ENCODE measurements at places on chromosomes 7 and 10.

- DNase-seq: no peak
Measured at GRCh38 chr10:33133557-33133956, 175.5 kb upstream of the ITGB1 start.

GRCh38 chr10:102868911-102869257 is 386 bp upstream of the AS3MT start:
- DNase-seq: no peak

DNA sequence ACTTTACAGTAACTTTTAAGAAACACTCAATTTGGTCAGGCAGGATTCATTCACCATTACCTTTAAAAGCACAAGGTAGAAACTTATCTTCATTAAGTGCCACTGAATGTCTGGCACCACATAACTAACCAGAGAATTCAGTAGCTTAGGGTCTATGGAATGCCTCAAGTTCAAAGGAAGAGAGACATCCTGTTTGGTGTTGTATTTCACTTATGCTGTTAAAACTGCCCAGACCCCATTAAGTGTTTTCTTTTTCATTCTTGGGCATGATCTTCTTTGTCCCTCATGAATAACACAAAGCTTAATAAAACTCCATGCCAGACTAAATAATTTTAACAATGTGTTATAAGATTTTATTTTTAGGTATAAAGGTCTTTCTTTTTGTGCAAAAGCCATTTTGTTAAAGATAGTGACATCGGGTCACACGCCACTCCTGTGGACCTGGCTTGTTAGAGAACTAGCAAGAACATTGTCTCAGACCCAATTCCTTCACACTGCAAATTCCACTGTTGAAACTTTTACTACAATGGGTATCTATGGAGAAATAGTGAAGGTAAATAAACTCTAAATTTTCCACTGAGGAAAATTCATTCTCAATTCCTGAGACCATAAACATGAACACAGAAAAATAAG is 221.0 kb downstream of the TWIST1 start:
- DNase-seq: no peak

DNA sequence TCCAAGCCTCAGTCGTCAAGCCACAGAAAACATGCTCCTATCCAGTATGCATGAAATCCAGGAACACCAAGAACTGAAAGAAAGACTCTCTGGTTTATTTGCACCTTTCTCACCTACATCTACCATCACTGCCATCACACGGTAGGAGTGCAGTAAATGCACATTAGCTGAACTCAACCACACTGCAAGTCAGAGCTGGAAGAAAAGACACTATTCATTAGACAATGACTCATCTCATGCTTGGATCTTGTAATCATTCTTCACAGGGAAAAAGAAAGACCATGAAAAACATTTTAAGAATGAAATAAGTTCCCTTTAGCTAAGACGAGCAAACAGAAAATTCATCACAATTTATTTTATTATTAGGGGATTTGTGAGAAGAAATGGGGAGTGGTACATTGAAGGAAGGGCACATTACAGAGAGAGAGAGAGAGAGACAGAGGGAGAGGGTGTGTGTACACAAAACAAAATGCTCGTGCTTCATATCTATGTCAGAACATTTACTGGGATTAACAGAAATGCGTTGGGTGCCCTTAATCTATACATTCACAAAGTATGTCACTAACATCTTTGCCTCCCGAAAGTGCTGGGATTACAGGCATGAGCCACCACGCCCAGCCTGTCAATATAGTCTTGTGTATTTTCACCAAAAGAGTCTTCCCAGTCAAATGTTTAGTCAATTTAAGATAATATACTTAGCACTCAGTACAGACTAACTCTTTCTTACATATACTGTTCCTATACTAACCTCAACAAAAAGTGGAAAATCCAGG is 324.9 kb downstream of the PARD3 start:
- no peak for DNase-seq

GRCh38 chr7:1110358-1110757 is 22.4 kb downstream of the GPER1 start:
- DNase-seq: no peak

DNA sequence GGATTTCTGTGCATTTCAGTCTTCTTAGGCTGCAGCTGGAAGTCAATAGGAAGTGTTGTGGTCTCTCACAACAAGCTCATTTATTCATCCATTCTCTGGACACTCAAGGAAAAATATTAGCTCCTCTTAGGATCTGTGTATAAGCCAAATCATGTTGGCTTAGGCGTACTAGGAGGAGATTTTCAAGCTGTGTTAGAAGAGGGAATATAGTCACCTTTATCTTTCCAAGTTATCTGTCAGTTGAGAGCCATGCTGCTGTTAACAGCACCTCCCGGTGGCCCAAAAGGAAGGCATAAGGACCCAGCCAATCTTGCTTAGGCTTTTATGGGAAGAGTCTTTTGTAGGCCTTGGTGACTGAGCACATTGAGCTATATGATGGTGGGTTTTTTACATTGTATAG is 220.0 kb downstream of the LRMDA start:
- DNase-seq: no peak

- no peak for DNase-seq
Measured at GRCh38 chr10:63910806-63911205, 389.6 kb downstream of the REEP3 start.

DNA sequence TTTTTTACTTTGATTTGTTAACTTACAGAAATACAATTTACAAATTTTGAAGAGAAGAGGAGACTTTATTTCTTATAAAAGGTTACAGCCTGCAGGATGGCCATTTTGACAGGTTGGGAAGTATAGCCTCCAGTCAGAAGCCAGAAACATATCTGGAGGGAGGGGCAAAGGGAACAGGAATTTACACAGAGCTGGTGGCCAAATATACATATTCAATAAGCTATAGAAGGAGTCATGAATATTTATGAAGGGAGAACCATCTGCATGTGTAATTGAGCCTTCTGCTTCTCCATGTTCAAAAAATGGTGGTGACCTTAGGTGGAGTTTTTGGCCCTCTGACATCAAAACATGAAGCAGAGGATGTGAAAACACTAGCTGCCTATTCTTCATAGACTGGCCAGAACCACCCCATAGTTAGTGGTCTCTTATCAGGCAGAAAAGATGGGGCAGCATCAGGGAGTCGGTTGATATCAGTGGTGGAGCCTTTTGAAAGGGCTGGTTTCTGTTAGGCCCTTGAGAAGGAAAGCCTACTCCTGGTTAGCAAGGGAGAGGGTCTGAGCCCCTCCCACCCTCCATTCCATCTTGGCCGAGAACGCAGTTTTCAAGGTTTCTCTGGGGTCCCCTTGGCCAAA is 57.2 kb downstream of the ENTPD1 start:
- DNase-seq: no peak

- no peak for DNase-seq
Measured at GRCh38 chr7:131218727-131219128, 108.9 kb upstream of the MKLN1 start.

- DNase-seq: no peak
Measured at GRCh38 chr7:131501930-131502685, 54.3 kb downstream of the PODXL start.

DNA sequence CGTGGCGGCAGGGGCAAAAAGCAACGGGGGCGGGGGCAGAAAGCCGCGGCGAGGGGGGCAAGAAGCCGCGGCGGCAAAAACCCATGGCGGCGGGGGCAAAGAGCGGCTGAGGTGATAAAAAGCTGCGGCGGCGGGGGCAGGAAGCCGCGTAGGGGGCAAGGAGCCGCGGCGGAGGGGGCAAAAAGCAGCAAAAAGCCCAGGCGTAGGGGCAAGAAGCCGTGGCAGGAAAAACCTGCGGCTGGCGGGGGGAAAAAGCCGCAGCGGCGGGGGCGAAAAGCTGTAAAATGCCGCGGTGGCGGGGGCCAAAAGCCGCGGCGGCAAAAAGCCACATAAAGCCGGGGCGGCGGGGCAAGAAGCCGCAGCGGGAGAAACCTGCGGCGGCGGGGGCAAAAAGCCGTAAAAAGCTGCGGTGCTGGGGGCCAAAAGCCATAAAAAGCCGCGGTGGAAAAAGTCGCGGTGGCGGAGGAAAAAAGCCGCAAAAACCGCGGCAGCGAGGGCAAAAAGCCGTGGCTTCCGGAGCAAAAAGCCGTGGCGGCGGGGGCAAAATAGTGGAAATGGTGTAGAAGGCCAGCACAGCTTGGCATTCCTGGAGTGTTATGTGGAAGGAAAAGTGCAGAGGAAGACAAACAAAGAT is 487.8 kb downstream of the ZNF33B start:
- DNase-seq: no peak

DNA sequence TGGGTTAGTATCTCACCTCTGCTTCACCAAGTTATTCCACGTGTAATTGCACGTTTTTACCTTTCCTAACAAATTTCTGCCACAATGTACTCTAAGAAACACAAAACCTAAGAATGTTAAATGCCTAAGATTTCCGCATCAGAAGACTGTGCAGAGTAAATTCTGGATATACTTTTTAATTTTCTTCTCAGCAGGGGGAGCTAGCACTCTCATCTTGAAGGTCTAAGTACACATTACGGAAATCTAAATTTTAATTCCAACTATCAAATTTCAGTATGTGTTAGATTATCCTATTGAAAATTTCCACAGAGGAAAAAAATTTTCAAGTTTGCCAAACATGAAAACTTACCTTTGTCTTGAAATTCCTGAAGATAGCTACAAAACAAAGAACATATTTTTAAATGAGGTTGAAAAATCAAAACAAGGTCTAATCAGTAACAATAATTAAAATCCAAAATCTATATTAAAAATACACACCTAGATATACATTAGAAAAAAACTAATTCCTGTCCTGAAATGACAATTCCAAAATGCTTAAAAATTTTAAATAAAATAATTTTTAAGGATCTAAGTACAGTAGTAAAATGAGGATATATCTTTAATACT is 10.5 kb downstream of the SKAP2 start:
- no peak for DNase-seq

- DNase-seq: no peak
Measured at GRCh38 chr10:76970711-76971519, 666.7 kb downstream of the KCNMA1 start.

- DNase-seq: no peak
Measured at GRCh38 chr7:70416986-70417655, 714.8 kb upstream of the GALNT17 start.

DNA sequence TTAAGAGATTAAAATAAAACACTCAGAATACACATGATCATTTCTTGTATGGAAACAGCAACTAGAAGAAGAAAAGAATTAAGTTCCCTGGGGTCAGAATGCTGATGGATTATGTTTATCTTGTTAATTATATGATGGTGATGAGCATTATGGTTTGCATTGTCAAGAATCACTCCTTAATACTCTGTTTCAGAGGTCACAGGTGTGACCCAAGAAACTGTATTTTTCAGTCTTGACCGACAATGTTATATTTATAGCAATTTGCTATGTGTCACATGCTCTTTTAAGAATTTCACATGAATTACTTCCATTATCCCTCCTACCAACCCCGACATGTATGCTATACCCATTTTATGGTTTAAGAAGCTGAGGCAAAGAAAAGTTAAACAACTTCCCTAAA is 2.7 kb upstream of the CHRM2 start:
- no peak for DNase-seq

- no peak for DNase-seq
Measured at GRCh38 chr7:4437916-4438315, 244.2 kb upstream of the FOXK1 start.

- no peak for DNase-seq
Measured at GRCh38 chr7:131355917-131356777, 28.5 kb downstream of the MKLN1 start.
